ENCODE measurements at places on chromosomes 3 and 15. TPM values are rescaled to one million over a fixed set of nuclear protein-coding genes. Genes with fewer than 3 reads are reported as not detected.
A peak's percentile ranks its signal among the peaks of the same experiment; 100 is the strongest.

DNA sequence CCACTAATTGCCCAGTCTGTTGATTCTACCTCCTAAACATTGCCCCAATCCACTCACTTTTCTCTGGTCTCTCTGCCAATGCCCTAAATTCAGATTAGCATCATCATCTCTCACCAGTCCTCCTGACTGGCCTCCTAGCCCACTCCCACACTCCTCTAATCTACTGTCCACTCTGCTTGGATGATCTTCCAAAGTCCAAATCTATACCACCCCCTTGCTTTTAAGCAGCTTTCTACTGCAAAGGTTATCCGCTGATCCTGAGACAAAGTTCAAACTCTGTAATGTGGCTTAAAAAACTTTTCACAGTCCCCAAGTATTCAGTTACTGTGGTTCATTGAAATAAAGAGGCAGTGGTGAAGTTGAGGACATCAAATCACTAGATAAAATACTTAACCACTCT is 37.6 kb downstream of the SNX4 start:
- peaks cover 27% of the 10 kb centered on the region for H3K36me3 ChIP-seq
- no peak overlapping the region for H3K4me3 ChIP-seq
- no peaks in the 10 kb centered on the region for H3K27me3 ChIP-seq
- H3K27ac ChIP-seq = no peak overlapping the region
- DNase-seq = no peak

GRCh38 chr3:123110282-123110975 is 43.6 kb downstream of the PDIA5 start:
- H3K27ac ChIP-seq = no peak overlapping the region
- no peaks in the 10 kb centered on the region for H3K27me3 ChIP-seq
- no peak for DNase-seq

GRCh38 chr3:156718622-156719306 is 44.4 kb downstream of the TIPARP start:
- no peaks in the 10 kb centered on the region for H3K27me3 ChIP-seq
- H3K27ac ChIP-seq = no peak overlapping the region
- H3K4me3 ChIP-seq = no peak overlapping the region
- no peaks in the 10 kb centered on the region for H3K36me3 ChIP-seq
- DNase-seq = no peak

DUSP7 gene
- total RNA-seq = 11.1 TPM

GRCh38 chr3:112056451-112056929 is 22.0 kb downstream of the TMPRSS7 start:
- no peak overlapping the region for H3K4me3 ChIP-seq
- H3K27me3 ChIP-seq = 0 out of 2 replicates have a peak, but pooled peaks cover 2% of the 10 kb centered on the region
- H3K36me3 ChIP-seq = no peaks in the 10 kb centered on the region
- no peaks in the 10 kb centered on the region for H3K4me1 ChIP-seq

GRCh38 chr3:36434687-36435426 is 54.6 kb downstream of the STAC start:
- DNase-seq = peak; percentile 47
- no peaks in the 10 kb centered on the region for H3K36me3 ChIP-seq
- no peak overlapping the region for H3K27ac ChIP-seq
- H3K27me3 ChIP-seq = no peaks in the 10 kb centered on the region
- H3K4me3 ChIP-seq = no peak overlapping the region
- no peaks in the 10 kb centered on the region for H3K4me1 ChIP-seq

DNA sequence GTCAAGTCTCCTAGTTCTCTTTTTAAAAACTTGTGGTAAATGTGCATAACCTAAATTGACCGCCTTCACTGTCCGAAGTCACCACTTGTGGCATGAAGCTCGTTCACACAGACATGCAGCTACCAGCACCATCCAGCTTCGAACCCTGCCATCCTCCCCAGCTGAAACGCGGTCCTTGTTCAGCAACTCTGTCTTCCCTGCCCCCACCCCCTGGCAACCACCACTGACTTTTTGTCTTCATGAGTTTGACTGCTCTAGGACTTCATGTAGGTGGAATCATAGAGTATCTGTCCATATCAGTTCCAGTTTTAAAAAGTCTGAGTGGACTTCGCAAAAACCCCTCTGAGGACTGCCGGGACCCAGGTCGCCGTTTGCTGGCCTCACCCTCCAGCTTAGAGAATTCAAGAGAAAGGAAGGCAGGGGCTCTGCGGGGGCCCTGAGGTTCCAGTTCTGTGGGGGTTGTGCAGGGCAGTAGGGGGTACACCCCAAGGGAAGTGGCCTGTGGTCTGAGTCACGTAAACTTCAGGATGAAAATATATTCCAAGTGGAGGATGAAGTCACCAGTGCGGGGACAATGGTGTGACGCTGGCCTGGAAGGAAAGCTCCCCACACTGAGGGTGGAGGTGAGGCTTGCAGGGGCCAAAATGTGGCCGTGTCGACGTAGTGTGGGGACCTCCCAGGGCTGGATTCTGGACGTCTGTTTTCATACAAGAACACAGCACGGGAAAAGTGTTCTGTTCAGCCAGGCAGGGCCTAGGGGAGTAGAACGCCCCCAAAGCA is 67.6 kb downstream of the ABTB1 start:
- H3K4me1 ChIP-seq = peaks cover 62% of the 10 kb centered on the region
- no peaks in the 10 kb centered on the region for H3K36me3 ChIP-seq
- no peaks in the 10 kb centered on the region for H3K27me3 ChIP-seq
- no peak for DNase-seq

PCSK6 gene
- 0.19 TPM for total RNA-seq
